ENCODE measurements at places on chromosomes 6 and 20.

GRCh38 chr6:33981861-33982260 is 164.0 kb downstream of the GRM4 start:
- no peak for DNase-seq

GRCh38 chr6:20744911-20745557 is 210.8 kb downstream of the CDKAL1 start:
- DNase-seq = no peak

DNA sequence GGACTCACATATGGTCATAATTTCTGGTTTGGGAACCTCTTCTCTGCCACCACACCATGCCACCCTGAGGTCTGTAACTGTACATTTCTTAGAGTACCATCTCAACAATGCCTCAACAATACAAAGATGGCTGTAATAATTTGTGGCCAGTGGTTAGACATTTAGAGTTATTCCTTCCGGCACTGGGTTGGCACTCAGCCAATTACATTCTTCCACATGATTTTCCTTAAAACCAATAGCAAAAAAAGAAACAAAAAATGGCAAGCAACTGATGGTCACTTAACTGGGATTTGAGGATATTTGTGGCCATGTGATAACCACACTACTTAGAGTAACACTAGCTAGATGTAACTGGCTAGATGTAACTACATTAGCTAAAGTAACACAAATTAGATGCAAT is 79.9 kb downstream of the SEL1L2 start:
- no peak for DNase-seq

DNA sequence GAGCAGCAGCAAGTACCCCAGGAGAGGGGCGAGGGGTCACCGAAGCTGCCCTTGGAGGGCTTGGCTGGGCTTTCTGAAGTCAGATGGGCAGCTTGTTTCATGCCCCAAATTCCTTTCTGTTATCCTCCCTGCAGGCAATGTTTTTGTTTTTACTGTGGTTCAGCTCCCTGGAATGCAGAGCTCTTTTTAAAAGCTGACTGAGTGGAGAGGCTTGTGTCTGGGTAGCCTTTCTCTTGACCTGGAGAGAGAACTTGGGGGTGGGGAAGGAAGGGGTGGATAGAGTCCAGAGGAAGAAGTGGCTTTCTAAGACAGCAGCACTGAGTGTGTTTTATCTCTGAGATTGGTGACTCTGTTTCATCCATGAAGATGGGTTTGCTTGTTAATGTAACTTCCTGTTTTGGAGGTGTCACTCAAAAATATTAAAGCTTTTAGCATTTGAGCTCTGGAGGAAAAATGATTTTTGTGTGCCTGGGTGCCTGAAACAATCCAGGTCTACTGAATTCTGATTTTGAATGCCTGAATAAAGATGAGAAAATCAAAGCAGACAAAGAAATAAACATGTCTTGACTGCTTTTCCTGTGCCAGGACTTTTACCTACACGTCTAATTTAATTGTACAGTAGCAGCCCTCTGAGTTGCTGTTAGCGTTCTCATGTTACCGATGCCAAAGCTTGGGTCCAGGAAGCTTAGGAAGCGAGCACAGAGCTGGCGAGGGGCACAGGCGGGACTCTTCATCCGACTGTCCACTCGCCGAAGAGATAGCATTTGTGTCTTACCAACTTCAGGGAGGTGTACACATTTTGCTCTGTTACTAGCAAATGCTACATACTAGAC is 78.2 kb upstream of the EEF1E1 start:
- DNase-seq = no peak

- no peak for DNase-seq
Observed at GRCh38 chr20:51574248-51575033, 31.9 kb upstream of the NFATC2 start.

GRCh38 chr6:100230115-100230952 is 234.4 kb downstream of the SIM1 start:
- no peak for DNase-seq

- no peak for DNase-seq
Observed at GRCh38 chr6:71474942-71475341, 186.3 kb downstream of the OGFRL1 start.

GRCh38 chr6:42162384-42162783 is 10.8 kb upstream of the GUCA1A start:
- no peak for DNase-seq

- peak; percentile 30 for DNase-seq
Observed at GRCh38 chr20:51542033-51542570, 417 bp downstream of the NFATC2 start.

All from activated effector memory CD4-positive, alpha-beta T cell treated with Interleukin-2 at 50 U/mL for 16 hours (primary cell).